ENCODE measurements at places on chromosomes 7 and 10. TPM values are rescaled to one million over a fixed set of nuclear protein-coding genes. Genes with fewer than 3 reads are reported as not detected.

- no peak overlapping the region for H3K4me3 ChIP-seq
- H3K36me3 ChIP-seq: no peaks in the 10 kb centered on the region
- no peak for DNase-seq
- H3K27ac ChIP-seq: no peak overlapping the region
Measured at GRCh38 chr10:84534168-84534567, 205.8 kb downstream of the CCSER2 start.

DNA sequence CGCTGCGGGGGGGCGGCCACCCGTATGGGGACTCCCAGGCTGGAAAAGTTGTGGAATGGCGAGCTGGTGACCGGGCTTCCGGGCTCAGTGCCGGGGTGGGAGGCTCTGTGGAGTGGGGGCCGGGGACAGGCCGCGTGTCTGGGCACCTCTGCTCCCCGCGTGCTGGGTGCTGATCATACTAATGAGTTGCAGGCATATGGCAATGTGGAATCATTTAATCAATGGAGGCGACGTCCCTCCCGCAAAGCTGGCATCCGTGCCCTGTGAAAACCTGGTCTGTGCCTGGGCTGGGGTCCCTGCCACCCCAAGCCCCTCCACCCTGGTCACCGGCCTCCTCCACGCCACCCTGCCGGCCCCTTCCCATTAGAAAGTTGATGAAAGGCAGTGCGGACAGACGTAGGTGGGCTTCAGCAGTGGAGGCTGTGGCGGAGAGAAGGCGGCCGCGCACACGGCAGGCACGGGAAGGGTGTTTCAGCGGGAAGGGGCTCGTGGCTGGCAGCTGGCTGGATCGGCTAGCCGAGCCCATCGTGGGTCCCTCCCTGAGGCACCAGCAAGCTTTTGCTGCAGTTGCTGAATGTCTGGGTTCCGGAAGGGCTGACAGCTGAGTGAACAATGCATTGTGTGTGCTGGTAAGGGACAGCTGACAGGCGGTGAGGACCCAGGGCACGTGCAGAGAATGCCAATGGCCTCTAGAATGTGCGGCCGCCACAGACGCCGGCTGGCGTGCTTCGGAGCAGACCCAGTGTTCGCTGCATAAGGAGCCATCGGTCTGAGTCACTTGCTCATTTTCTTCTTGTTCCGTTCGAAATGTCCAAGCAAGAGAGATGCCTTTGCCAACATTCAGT lies 1.5 kb downstream of the ADGRA1 start:
- peaks cover 14% of the 10 kb centered on the region for H3K27me3 ChIP-seq
- H3K36me3 ChIP-seq: no peaks in the 10 kb centered on the region
- no peak overlapping the region for H3K27ac ChIP-seq
- no peak for DNase-seq
- H3K4me1 ChIP-seq: no peaks in the 10 kb centered on the region

Gene PRSS2
- not detected for total RNA-seq

DNA sequence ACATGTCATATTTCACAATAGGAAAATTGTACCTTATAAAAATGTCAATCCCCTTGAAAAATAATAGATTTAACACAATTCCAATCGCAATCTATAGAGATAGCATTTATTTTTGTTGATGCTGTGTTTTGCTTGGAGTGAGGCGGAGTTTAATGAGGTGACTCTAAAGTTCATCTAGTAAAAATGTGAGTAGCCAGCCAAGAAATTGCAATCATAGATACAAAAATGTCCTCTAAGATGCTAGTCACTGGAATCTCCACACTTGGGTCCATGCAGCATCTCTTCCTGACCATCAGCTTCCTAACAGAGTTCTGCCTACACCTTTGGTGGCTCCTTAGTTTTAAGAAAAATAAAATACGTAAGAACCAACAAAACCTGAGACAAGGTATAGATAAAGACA lies 44.9 kb downstream of the GLI3 start:
- H3K4me3 ChIP-seq: no peak overlapping the region
- DNase-seq: no peak
- H3K4me1 ChIP-seq: no peaks in the 10 kb centered on the region
- H3K36me3 ChIP-seq: no peaks in the 10 kb centered on the region
- H3K27me3 ChIP-seq: no peaks in the 10 kb centered on the region

Gene CFAP69
- not detected for total RNA-seq

GRCh38 chr7:95389516-95389915 lies 6.7 kb downstream of the PON3 start:
- no peak overlapping the region for H3K27ac ChIP-seq
- H3K4me3 ChIP-seq: no peak overlapping the region
- no peaks in the 10 kb centered on the region for H3K4me1 ChIP-seq
- no peaks in the 10 kb centered on the region for H3K36me3 ChIP-seq

Gene TUBAL3
- not detected for total RNA-seq

DNA sequence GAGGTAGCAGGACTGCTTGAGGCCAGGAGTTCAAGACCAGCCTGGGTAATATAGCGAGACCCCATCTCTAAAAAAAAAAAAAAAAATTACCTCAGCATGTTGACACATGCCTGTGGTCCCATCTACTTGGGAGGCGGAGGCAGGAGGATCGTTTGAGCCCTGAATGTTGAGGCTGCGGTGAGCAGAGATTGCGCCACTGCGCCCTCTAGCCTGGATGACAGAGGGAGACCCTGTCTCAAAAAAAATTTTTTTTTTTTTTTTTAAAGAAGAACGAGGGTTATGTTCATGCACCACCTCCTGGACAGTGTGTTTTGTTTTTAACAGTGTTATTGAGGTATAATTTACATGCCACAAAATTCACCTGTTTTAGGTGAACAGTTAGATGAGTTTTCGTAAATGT lies 51.1 kb upstream of the SEPHS1 start:
- no peaks in the 10 kb centered on the region for H3K4me1 ChIP-seq
- H3K4me3 ChIP-seq: no peak overlapping the region
- no peaks in the 10 kb centered on the region for H3K27me3 ChIP-seq
- H3K27ac ChIP-seq: no peak overlapping the region
- no peak for DNase-seq
- H3K36me3 ChIP-seq: no peaks in the 10 kb centered on the region

Gene CPED1
- total RNA-seq: not detected

DNA sequence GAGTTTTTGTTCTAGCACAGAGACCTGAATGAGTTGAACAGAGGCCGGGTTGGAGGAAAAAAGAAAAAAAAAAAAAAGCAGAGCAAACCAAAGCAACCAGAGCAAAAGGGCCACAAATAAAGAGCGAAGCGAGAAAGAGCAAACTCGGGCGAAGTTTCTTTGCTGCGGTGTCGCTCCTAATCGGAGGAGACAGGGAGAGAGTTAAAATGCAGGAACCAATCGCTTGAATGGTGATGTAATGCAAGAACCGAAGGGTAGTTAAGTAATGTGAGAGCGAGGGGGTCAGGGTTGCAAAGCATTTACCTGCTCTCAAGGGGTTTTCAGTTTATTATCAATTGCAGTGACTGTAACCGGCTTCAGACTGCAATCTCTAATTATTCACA lies 271.7 kb downstream of the TRIL start:
- DNase-seq: no peak
- H3K27me3 ChIP-seq: peaks cover 4% of the 10 kb centered on the region
- H3K27ac ChIP-seq: no peak overlapping the region
- no peaks in the 10 kb centered on the region for H3K4me1 ChIP-seq
- no peaks in the 10 kb centered on the region for H3K36me3 ChIP-seq

DNA sequence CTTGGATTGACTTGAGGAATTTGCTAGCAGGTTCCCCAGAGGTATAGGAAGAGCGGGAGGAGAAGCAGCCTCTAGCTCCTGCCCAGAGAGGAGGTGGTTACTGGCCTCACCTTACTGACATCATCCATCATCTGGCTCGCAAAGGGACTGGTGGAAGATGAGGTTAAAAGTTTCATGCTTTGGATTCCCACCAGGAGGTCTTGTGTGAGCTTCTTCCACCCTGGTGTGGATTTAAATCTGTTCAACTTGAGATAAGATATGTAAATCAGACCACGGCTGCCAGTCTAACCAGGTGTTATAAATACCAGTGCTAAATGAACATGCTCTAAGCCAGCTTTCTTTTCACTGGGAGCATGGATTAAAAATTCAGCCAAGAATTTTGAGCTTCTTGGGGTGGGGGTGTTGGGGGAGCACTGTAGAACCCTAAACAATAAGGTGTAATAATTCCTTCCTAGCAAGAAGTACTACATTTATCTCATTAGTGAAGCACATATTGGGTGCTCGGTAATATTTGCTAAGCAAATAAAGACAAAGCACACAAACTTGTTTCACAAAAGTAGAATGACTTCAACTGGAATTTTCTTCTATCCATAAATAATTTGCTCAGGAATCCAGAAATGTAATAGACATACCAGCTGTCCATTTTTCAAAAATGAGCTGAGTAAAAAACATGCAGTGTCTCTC lies 7.8 kb downstream of the PROSER2 start:
- H3K27me3 ChIP-seq: peaks cover 30% of the 10 kb centered on the region
- no peak overlapping the region for H3K4me3 ChIP-seq
- H3K4me1 ChIP-seq: no peaks in the 10 kb centered on the region
- no peak for DNase-seq
- no peak overlapping the region for H3K27ac ChIP-seq

Gene ANKRD1
- not detected for total RNA-seq

DNA sequence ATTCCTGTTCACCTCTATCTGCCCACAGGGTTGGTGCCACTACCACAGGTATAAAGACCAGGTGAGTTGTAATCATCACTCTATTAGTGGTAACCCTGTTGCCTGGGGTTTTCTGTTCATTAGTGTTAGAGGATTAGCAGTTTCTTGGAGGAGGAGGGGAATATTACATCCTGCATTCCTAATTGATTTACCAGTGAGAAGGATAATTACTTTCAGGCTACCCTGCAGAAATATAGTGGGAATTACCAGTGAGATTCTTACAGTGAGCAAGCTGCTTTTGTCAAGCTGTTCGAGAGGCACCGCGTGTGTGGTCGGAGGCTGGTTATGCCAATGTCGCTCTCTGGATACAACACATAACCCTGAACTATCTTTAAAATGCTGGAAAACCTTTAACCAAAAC lies 280.7 kb downstream of the SORCS3 start:
- H3K27me3 ChIP-seq: no peaks in the 10 kb centered on the region
- H3K36me3 ChIP-seq: no peaks in the 10 kb centered on the region
- no peak for DNase-seq
- no peaks in the 10 kb centered on the region for H3K4me1 ChIP-seq
- no peak overlapping the region for H3K4me3 ChIP-seq
- no peak overlapping the region for H3K27ac ChIP-seq

Gene EMX2
- not detected for total RNA-seq

DNA sequence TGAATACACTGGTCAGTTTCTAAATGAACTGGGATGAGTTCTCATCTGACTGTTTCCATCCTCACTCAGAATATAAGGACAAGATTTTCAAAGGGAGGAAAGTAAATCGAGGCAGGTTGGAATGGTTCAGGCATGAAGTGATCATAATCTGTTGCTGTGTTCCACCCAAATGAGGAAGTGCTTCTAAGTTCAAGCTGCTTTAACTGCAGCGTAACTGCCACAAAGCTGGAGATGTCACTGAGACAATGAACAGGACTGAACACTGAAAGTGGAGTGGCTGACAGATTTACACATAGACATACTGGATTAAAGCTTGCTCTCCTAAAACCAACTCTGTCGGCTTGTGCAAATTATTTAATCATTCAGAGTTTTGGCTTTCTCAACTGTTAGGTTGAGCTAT lies 66.6 kb downstream of the GPR37 start:
- H3K36me3 ChIP-seq: no peaks in the 10 kb centered on the region
- H3K27me3 ChIP-seq: no peaks in the 10 kb centered on the region
- H3K4me3 ChIP-seq: no peak overlapping the region
- no peaks in the 10 kb centered on the region for H3K4me1 ChIP-seq
- DNase-seq: no peak

Gene MYPN
- not detected for total RNA-seq

GRCh38 chr7:17371671-17372524 lies 73.4 kb downstream of the AHR start:
- no peak overlapping the region for H3K4me3 ChIP-seq
- H3K36me3 ChIP-seq: no peaks in the 10 kb centered on the region
- no peak overlapping the region for H3K27ac ChIP-seq
- H3K4me1 ChIP-seq: no peaks in the 10 kb centered on the region

GRCh38 chr10:62545160-62546066 lies 171.2 kb downstream of the ZNF365 start:
- no peaks in the 10 kb centered on the region for H3K4me1 ChIP-seq
- peaks cover 29% of the 10 kb centered on the region for H3K27me3 ChIP-seq
- H3K36me3 ChIP-seq: no peaks in the 10 kb centered on the region

Gene ANKRD30A
- total RNA-seq: not detected

Gene PNLIPRP1
- total RNA-seq: not detected

DNA sequence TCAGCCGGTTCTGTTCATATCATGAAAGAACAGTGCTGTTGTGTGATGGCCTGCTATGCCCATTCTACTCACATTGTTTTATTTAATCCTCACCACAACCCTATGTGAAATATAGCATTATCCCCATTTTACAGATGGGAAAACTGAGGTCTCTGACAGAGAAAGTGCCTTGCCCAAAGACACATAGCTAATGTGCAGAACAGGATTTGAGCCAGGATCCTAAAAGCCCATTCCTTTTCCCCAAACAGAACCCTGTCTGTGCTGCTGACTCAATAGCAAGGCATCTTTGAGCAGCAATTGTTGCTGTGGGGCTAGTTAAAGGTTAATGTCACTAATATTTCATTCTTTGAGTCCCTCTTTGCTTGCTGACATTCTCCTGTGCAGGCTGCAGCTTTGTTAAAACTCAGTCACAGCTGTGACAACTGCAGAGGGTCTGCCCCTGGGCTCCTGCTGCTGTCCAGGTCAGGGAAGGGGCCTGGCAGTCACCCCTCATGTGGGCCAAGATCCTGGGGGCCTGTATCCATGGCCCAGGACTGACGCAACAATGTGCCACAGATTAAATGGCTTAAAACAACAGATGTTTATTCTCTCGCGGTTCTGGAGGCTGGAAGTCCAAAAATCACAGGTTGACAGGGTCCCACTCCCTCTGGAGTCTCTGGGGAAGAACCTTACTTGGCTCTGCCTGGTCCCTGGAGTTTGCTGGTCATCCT lies 40.4 kb downstream of the AFAP1L2 start:
- H3K27ac ChIP-seq: no peak overlapping the region
- H3K4me1 ChIP-seq: no peaks in the 10 kb centered on the region
- H3K4me3 ChIP-seq: no peak overlapping the region
- peaks cover 6% of the 10 kb centered on the region for H3K27me3 ChIP-seq

- H3K27me3 ChIP-seq: peaks cover 3% of the 10 kb centered on the region
- H3K27ac ChIP-seq: peak overlapping the region; percentile 26
- peaks cover 21% of the 10 kb centered on the region for H3K4me1 ChIP-seq
- no peak for DNase-seq
Measured at GRCh38 chr10:62742536-62743061, 61.9 kb upstream of the ADO start.

Gene SH2B2
- total RNA-seq: 2.1 TPM

DNA sequence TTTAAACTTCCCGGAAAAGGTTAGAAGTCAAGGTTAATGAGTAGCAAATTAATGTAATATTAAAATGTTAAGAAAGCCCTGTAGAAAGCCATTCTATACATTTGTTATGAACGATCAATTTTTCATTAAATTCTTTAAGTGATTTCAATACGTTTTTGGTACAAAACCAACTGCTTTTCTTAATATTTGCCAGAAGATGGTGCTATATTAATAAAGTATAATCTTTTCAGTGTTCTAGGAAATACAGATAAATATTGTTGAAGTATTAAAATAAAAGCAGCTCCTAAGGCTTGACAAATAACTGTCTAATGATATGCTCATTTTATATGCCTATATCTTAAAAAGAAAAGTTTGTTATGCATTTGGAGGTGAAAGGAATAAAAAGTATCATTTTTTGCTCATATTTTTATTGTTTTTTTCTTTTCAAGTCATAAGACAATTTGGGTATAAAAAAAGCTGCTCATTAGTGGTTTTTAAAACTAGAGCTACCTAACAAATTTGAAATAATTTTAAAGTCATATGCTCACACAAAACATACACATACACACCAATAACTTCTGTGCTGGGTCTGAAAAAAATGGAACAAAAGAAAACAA lies 130.3 kb upstream of the POT1 start:
- H3K4me1 ChIP-seq: no peaks in the 10 kb centered on the region
- H3K27me3 ChIP-seq: peaks cover 2% of the 10 kb centered on the region
- H3K4me3 ChIP-seq: no peak overlapping the region
- no peak overlapping the region for H3K27ac ChIP-seq
- H3K36me3 ChIP-seq: no peaks in the 10 kb centered on the region
- no peak for DNase-seq

Gene SLC18A3
- not detected for total RNA-seq
